ENCODE measurements at places on chromosomes 3 and 15.
A peak's percentile ranks its signal among the peaks of the same experiment; 100 is the strongest.

GRCh38 chr3:142863010-142863817 is 25.7 kb downstream of the PCOLCE2 start:
- peak; percentile 77 for DNase-seq

GRCh38 chr15:35624881-35625280 is 78.9 kb upstream of the DPH6 start:
- peak; percentile 85 for DNase-seq

- DNase-seq = no peak
Measured at GRCh38 chr15:31857194-31857593, 173.1 kb upstream of the CHRNA7 start.

DNA sequence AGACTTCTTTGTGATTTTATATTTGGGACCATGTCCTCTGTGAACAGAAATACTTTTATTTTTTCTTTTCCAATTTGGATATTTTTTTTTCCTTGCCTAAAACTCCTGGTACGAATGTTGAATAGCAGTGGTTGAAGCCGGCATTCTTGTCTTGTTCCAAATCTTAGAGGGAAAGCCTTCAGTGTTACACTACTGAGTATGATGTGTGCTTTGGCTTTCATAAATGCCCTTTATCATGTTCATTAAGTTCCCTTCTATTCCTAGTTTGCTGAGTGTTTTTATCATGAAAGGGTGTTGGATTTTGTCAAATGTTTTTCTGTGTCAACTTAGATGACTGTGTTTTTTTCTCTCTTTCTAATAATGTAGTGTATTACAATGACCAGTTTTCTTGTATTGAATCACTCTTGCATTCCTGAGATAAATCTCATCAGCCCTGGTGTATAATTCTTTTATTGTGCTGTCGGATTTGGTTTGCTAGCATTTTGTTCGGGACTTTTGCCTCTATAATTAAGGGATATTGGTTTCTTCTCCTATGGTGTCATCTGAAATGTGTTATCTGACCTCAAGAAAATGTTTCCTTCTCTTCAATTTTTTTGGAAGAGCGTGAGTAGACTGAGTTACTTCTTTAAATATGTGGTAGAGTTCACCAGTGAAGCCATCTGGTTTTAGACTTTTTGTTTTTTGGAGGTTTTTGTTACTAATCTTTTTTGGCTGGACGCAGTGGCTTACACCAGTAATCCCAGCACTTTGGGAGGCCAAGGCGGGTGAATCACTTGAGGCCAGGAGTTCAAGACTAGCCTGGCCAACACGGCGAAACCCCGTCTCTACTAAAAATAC is 33.3 kb downstream of the MAP1A start:
- DNase-seq = peak; percentile 51

DNA sequence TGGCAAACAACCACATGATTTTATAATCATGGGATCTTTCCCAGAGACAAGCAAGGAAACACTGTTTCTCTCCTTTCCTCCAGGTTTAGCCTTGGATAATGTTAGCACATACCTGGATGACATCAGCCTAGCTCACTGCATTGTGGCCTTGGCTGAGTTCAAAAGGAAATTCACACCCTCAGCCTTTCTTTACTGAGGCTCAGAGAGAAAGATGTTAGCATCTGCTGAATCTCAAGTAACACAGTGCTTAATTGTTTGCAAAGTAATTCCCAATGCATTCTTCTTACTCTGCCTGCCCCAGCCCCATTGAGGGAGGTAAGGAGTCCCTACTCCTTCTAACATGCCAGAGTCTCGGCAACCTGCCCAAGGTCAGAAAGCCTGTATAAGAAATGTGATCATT is 432.2 kb upstream of the LMCD1 start:
- DNase-seq = no peak

DNA sequence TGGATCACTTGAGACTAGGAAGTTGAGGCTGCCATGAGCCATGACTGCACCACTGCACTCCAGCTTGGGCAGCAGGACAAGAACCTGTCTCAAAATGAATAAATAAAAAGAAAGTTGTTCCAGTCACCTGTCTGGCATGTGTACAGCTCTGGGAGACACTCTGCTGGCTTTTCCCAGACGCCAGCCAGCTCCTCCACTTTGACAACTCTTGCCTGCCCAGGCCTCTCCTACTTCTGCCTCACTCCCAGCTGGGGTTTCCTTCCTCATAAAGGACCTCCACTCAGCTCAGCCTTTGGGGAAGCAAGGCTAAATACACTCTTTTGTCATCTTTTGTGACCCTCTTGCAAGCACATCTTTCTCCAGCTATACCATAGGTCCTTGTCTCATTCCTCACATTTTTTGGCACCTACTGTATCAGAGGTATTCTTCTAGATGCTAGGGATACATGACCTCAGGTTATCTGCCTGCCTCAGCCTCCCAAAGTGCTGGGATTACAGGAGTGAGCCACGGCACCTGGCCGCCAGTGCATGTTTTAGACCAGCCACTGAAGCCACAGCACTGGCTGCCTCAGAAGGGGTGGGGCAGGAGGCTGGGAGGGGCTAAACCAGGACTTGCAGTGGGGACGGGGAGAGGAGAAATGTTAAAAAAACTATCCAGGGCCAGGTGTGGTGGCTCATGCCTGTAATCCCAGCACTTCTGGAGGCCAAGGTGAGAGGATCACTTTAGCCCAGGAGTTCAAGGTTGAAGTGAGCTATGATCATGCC is 10.0 kb upstream of the ELP6 start:
- DNase-seq = no peak

GRCh38 chr3:4771243-4771642 is 208.0 kb upstream of the BHLHE40 start:
- no peak for DNase-seq

GRCh38 chr3:64019271-64019670 is 4.0 kb downstream of the PSMD6 start:
- no peak for DNase-seq

DNA sequence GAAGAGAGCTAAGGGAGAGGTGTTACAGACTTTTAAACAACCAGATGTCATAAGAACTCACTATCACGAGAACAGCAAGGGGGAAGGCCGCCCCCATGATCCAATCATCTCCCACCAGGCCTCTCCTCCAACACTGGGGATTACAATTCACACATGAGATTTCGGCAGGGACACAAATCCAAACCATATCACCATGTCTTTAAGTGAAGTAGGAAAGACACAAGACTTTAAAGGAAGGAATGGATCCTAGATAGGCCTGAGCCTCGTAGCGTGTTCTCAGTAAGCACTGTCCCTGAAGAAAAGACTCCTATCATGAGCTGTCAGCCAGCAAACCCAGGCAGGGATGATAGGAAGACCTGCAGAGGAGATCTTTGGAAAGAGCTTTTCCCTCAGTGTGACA is 15.1 kb upstream of the RPS27L start:
- no peak for DNase-seq

DNA sequence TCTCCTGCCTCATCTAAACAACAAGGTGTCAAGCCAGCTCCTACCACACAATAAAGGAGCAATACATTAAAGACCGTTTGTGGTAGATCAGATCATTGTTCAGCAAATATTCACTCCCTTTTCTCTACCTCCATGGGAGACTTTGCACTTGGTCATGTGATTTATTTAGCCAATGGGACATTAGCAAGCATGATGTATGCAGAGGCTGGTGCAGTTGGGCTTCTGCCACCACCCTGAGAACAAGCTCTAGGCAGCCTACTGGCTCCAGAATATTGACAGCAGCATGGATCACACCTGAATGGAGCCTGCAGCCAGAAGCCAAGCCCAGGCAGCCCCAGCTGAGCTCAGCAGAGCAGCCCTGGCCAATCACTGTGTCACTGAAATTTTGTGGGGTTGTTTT is 99.4 kb upstream of the UBE2E2 start:
- DNase-seq = no peak

GRCh38 chr3:173191611-173192010 is 50.6 kb upstream of the SPATA16 start:
- no peak for DNase-seq

- DNase-seq = no peak
Measured at GRCh38 chr3:148778926-148779325, 48.7 kb upstream of the CPB1 start.

- DNase-seq = peak; percentile 20
Measured at GRCh38 chr3:137946356-137946973, 63.5 kb upstream of the CLDN18 start.

- DNase-seq = peak; percentile 16
Measured at GRCh38 chr15:28945626-28946230, 60.0 kb downstream of the APBA2 start.

GRCh38 chr3:194011807-194012206 is 124.1 kb upstream of the HES1 start:
- no peak for DNase-seq

GRCh38 chr15:33284336-33284735 is 26.4 kb upstream of the RYR3 start:
- no peak for DNase-seq

Measured in tibial artery (tissue), 4 donors.